ENCODE measurements at places on chromosomes 6 and 20.

GRCh38 chr20:25039697-25040437 is 18.1 kb downstream of the ACSS1 start:
- H3K27ac ChIP-seq = no peak overlapping the region
- peak overlapping the region; percentile 20 for H3K4me3 ChIP-seq
- no peaks in the 10 kb centered on the region for H3K36me3 ChIP-seq
- H3K27me3 ChIP-seq = peaks cover 5% of the 10 kb centered on the region
- DNase-seq = peak; percentile 74
- H3K4me1 ChIP-seq = peaks cover 10% of the 10 kb centered on the region

- H3K4me3 ChIP-seq = no peak overlapping the region
- H3K27ac ChIP-seq = no peak overlapping the region
- H3K27me3 ChIP-seq = no peaks in the 10 kb centered on the region
- H3K36me3 ChIP-seq = no peaks in the 10 kb centered on the region
Observed at GRCh38 chr6:97052152-97052787, 127.7 kb downstream of the KLHL32 start.

- DNase-seq = no peak
- no peak overlapping the region for H3K27ac ChIP-seq
- H3K27me3 ChIP-seq = no peaks in the 10 kb centered on the region
- no peaks in the 10 kb centered on the region for H3K4me1 ChIP-seq
- no peaks in the 10 kb centered on the region for H3K36me3 ChIP-seq
Observed at GRCh38 chr6:48139818-48140614, 29.0 kb upstream of the PTCHD4 start.

DNA sequence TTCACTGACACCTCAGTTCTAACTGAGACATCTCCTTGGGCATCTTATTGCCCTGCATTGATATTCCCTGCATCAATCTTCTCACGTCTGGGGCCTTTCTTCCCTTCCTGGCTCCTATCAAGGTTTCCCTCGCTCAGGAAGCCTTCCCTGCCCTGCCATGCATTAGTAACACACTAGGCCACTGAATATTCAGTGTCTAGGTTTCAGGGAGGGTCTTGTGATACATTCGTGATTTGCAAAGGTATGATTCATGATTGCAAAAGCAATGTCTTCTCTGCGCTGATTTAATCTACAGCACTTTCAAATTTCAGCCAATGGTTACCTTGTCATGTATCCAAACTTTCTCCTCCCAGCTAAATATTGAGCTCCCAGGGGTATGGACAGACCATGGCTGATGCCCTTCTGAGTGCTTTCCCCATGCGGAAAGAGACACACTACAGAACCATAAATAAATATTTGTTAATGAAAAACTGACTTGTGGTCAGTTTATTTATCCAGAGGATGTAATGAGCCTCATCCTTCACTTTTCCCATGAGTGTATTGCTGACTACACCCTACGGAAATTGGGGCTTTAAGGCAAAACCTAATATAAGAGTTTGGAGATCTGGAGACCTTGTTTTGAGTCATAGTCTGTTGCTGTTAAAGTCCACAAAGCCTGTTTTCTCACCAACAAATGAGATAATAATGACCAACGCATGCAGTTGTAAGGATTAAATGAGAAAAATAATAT is 21.6 kb upstream of the PCSK2 start:
- no peak overlapping the region for H3K27ac ChIP-seq
- no peak overlapping the region for H3K4me3 ChIP-seq

GRCh38 chr6:127202676-127203075 is 64.0 kb upstream of the RNF146 start:
- H3K4me1 ChIP-seq = peaks cover 3% of the 10 kb centered on the region
- no peak overlapping the region for H3K4me3 ChIP-seq
- DNase-seq = peak; percentile 55
- H3K27me3 ChIP-seq = no peaks in the 10 kb centered on the region
- H3K36me3 ChIP-seq = no peaks in the 10 kb centered on the region

DNA sequence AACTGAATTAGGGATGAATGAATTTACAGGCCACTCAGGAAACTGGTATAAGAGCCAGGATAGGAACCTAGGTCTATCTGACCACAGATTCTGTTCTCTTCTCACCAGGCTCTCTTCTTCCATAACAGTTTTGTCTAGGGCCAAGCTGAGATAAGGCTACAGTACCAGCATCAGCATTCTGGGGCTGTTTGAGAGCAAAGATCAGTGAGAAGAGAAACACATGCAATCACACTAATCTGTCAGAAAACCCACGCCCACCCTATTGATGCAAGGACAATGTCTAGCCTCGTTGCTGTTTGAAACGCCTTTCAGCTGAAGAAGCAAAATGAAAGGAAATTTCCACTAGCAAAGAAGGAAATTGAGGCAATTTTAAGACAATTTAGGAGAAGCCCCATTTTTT is 137.7 kb downstream of the LCA5 start:
- no peak for DNase-seq
- H3K36me3 ChIP-seq = no peaks in the 10 kb centered on the region
- H3K4me3 ChIP-seq = no peak overlapping the region
- H3K4me1 ChIP-seq = no peaks in the 10 kb centered on the region
- H3K27ac ChIP-seq = no peak overlapping the region
